ENCODE measurements at places on chromosomes 3 and 15.

DNA sequence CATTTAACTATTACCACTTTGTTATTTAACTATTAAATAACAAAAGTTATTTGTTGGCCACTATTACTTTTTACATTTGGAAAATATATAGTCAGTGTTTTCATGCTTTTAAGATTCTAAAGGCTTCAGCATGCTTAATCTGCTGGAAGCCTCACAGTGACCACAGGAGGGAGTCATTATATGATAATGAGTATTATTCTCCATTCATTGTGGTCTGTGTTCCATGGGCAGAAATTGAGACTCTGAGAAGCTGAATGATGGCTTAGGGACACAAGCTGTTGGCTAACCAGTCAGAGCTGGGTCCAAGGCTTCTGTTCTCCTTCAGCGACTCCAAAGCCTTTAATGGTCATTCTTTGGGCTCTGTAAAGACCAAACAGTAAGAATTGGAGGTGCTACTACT, 64.7 kb downstream of the BFSP2 start:
- DNase-seq, result peak; percentile 39

DNA sequence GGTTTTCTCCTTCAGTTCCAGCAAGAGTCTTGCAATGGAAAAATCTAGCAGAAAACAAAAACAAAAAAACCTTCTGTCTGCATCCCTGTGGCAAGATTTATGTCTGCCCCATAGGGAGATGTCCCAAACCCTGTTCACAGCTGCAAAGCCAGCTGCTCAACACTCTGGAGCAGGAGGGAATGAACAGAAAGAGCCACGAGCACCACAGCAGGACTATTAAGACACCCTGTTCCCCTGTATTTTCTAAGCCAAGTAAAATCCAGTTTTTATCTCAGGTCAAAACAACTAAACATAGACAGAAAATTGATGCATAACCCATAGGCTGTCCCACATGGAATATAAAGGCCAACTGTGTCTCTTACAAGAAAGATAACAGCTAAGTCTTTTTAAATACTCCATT, 357.9 kb downstream of the LSAMP start:
- DNase-seq, result no peak

DNA sequence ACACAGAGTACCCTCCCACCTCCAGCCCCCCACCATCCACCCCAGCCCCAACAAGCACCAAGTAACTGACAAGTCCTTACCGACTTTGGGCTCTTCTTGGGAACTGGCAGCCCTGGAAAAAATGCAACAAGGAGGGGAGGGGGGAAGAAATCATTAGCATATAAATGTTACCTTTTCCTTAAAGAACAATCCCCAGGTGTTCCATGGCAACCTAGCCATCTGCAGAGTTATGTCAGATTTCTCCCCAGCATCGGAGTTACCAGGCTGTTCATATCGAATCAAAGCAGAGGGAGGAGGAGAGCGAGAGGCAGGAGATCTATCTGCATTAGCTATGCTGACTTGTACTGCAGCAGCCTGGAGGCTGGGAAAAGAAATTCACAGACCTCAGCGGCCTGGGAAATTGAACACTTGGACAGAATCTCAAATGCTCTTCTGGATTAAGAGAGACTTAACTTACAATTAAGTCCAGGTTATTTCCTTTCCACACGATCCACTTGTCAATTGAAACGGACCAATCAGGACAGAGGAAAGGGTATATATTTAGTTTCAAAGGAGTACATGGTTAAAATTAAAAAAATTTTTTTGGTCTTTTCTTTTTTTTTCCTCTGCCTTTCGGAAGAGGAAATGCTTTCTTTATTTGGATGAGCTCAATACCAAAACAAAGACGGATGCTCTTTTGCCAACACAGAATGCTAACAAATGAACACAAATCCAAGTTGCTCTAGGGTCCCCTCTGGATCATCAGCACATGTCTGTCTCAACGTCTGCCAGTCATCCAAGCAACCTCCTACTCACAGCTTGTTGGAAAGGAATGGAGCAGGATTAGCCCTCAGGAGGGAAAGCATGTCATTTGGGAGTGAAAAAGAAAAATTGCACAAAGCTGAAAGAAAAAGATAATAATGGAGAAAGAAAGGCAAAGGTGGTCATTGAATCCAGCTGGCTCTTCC, 637.1 kb downstream of the MAGI1 start:
- no peak for DNase-seq

GRCh38 chr3:13016083-13016720, 57.0 kb downstream of the IQSEC1 start:
- DNase-seq, result peak; percentile 44

GRCh38 chr3:7518026-7518425, 657.1 kb downstream of the GRM7 start:
- no peak for DNase-seq

- peak; percentile 27 for DNase-seq
Observed at GRCh38 chr15:83571820-83572707, 81.9 kb upstream of the ADAMTSL3 start.

GRCh38 chr3:172746475-172746874, 4.1 kb upstream of the ECT2 start:
- DNase-seq, result peak; percentile 17

DNA sequence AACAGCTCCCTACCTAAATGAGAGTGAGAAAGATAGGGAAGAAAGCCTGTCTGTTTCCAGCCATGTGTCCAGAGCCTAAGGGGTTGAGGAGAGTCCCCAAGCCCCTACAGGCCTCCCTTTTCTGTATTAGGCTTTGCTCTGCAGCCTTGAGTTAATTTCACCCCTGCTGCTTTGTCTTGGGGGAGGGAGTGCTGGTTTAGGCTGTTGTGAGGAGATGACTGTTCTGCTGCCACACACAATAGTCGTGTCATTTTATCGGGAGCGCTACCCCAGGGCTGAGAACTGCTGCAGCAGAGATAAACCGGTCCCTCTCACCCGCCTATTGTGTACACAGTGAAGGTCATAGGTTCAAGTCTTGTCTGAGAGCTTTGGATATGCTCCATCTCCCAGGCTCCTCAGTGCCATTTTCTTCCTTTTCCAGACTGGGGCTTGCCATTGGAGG, 1.4 kb downstream of the ZNF609 start:
- no peak for DNase-seq

DNA sequence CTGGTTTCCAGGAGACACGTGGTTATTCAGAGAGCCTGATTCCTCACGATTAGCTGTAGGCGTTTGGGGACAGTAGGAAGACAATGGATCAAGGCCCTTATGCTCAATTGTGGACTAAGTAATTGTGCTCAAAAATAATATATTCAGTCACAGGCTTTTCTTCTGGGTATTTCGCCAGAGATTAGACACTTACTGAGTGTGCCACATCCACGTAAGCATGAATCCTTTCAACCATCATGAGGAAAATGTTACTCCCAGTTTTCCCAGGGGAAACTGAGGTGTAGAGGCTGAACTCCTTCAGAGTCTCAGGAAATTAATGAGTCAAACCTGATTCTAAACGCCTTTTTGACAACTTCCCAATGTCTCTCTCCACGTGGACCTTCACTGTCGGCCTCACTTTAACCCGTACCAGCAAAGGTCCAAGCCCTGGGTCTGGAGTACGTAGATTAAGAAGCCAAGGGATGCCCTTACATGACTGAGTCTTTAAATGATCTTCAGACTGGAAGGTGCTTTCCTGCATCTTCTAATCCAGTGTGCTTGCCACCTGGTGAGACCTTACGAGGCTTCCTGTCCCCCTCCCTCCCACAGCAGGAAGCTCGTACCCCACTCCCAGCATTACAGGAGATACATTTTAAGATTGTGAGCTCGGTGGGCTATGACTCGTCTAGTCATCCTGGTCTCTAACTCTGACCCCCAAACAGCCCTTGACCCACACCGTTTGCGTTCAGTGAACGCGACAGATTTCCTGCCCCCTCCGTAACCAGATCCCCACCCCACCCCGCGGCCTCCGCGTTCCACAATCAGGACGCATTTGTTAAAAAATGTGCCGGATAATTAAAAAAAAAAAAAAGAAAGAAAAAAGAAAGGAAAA, 1.7 kb downstream of the PKM start:
- DNase-seq, result peak; percentile 70

DNA sequence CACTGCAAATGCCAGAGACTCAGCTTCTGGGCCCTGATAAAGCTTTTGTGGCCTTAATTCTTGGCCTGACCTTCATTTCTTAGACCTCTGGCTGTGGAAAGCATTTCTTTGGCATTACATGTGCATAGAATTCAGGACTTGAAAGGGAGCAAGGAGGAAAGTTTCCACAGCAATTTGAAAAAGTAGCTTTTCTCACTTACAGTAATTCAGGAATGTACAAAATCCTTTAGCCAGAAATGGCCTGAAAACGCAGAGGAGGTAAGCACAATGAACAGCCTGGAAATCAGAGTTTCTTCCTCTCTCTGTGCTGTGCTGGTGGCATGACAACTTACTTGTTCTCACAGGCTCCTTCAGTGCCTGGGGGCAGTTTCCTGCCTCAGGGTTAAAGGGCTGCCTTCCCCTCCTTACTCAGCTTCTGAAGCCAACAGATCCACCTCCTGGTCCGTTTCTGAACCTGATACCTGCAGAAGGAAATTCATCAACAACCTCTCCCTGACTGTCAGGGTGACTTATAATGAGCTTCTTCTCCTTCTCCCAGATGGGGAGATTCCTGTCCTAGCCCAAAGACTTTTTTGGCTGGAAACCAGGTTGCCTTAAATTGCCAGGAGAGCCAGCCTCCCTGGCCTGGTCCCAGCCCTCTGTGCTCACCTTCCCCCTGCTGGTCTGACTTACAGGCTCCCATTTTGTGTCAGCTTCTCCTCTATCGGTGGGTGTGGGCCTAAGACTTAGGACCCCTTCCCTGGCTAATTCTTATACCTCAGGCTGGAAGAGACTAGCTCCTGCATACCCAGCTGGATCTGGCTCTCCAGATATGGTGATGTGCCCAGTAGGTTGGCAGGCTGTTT, 102.3 kb downstream of the MYRIP start:
- no peak for DNase-seq

- peak; percentile 73 for DNase-seq
Observed at GRCh38 chr3:56799251-56799882, 2.4 kb downstream of the ARHGEF3 start.

DNA sequence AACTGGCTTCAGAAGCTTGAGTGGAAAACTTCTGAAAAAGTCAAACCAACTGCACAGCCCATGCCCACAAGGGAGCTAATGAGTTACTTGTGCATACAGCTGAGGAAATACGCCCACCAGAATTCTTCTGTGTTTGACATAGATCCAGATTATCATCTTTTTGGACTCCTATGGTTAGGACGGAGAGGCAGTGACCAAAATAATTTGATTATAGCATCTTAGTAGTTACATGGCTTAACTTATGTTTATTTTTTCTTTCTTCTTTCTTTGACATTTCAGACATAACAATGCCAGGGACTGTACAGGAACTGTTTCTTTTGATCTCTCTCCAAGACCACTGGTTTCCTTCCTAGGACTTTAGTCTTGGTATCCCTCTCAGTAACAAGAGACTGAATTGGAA, 246.1 kb upstream of the RASGRP1 start:
- DNase-seq, result no peak

DNA sequence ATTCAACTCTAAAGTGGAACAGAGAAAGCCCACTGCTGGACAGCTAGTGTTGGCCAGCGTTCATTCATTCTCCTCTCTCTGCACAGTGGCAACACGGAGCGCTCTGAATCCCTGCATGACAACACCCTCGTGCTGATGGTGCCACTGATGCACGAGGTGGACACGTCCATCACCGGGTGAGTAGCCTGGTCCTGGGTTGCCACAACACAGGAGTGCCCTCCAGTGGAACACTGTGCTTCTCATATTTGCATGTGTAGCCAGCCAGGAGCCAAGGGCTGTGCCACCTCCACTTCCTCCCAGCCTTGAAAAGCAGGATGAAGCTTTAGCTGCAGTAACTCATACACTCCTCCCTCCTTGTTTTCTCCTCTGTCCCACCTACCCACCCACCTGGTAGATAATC, 120.0 kb upstream of the CTDSPL start:
- no peak for DNase-seq

GRCh38 chr15:42365921-42366550, 6.7 kb downstream of the CAPN3 start:
- DNase-seq, result no peak

DNA sequence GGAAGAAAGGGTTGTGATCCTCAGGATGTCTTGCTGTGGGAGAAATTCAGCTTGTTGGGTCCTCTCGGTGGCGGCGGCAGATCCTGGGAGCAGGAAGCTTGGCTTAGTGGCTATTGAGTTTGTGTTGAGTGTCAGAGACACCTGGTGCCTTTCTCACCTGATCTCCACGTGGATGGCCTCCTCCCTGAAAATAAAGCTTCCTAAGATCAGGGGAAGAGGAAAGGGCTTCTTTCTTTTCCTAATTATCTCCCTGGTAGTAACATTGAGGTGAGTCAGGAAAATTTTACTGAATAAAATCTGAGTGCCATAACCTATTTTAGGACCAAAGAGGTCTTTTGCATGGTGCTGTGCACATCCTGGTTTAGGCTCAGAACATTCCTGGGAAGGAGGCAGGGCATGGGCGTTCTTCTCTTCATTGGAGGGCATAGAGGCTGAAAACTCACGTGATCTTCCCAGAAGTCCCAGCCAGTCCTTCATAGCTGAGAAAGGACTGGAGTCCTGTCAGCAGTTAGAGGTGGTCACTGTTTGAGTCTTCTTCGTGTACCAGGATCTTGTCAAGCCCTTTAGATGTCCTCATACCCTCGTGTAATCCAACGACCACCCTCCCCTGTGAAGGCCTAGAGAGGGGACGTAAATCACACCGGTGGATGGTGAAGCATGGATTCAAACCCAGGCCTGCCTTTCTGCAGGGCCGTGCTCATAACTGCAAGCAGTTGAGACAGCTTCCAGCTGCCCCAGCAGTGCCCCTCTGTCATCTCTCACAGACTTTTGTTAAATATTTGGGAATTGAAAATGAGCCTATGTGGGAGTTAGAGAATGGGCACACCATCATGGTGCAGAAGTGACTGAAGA, 1.1 kb downstream of the CMTM8 start:
- no peak for DNase-seq

All from mesenchymal stem cell (in vitro differentiated cells and primary cell).